ENCODE measurements at places on chromosomes 5 and 9.

DNA sequence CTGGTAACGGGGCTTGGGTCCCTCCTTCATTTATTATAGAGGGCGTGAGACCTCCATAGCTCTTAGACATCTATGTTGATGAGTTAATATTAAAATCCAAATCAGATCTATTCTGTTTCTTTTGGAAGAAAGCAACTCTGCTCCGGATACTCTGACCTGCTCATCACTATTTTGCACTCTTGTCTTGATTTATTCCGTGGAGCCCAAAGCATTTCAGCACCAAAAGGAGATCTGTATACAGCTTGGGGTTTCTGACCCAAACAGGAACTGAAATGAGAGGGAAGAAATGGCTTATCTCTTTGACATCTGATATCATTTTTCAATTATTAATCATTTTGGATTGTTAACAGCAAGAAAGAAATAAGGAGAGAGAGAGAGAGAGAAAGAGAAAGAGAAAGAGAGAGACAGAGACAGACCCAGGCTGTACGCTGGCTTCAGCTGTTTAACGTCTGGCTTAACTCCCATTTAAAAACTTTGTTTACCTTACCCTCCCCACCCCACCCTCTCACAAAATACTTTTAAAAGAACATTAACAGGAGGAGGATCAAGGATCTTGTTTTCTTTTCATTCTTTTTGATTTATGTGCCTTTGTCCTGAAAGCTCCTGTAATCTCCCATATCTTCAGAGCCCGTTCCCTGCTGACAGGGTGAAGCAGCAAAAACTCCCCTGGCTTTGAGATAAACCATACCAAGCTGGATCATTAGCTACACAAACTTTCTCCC, 231.4 kb upstream of the TUT7 start:
- DNase-seq = no peak

GRCh38 chr5:153572411-153573145, 82.1 kb downstream of the GRIA1 start:
- no peak for DNase-seq

GRCh38 chr9:38388283-38389223, 3.9 kb upstream of the ALDH1B1 start:
- no peak for DNase-seq

DNA sequence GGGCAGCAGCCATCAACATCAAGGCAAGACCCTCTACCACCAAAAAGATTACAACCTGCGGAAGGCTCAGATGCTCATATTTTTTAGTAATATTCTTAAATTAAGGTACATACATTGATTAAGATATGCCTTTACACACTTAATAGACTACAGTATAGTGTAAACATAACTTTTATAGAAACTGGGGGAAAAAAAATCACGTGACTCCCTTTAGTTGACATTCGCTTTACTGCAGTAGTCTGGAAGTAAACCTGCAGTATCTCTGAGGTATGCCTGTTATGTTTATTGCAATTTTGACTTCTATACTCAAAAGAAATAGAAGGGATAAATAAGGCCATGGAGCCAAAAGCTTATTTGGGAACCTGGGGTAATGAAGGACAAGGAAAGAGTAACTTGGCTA, 15.1 kb upstream of the GCNT4 start:
- no peak for DNase-seq

DNA sequence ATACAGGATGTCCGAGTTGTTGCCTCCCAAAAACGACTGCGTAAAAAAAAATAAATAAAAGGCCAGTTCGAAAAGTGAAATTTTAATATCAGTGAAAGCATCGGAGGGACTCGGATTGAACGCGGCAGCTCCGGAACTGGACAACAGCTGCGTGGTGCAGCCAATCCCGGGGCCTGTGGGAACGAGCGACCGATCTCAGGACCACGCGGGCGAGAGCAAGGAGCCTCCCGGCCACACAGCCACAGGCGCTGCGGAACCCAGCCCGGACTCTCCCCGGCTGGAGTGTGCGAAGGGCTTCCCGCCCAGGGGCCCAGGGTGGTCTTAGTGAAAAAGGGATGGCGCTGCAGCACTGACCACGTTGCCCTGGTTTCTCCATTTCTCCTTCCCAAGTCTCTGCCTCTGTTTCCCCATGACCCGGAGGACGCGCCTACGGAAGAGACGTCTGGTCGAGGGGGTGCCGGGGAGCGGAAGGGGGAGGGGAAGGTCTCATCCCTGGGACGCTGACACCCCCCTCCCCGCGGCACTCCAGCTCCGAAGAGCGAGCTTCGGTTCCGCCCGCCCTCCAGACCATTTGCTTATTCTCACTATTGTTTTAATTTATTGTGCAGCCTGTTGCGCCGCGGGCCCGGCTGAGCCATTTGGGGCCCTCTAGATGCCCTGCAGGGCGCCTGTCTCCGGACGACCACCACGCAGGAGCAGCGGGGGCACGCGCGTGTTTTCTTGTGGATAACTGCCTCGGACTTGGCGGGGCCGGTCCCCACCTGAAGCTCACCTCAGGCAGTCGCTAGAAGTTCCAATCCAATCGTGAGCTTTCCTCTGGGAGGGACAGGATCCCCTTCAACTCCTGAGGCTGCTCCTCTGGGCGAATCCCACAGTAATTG, 303.0 kb downstream of the PARP8 start:
- no peak for DNase-seq

DNA sequence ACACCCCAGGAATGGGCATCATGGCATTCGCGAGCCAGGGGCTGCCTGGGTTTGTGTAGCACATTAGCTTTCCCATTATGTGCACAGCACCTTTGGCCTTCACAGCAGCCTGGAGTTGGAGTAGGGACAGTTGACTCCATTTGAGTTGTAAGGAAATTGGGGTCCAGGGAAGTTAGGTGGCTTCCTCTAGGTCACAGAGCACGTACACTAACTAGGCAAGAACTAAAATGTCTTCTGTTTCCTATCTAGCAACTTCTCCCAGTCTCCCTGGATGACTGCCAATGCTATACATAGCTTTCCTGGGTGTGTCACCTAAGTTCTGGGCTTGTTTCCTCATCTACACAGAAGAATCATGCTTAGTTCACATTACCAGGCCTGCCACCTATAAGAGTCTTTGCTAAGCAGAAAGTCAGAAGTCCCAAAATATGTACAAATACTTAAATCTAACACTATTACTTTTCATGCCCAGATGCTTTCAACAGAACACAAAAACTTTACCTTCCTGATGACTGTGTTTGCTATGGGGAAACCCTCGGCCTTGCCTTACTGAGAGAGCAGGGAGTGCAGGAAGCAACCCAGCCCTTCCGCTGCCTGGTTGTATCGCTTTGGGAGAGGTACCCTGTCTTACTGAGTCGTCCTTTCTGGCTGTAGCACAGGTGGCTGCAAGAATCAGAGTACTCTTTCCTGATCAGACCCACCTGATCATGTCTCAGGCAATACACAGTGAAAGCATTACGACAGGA, 12.0 kb downstream of the MACROH2A1 start:
- DNase-seq = no peak

DNA sequence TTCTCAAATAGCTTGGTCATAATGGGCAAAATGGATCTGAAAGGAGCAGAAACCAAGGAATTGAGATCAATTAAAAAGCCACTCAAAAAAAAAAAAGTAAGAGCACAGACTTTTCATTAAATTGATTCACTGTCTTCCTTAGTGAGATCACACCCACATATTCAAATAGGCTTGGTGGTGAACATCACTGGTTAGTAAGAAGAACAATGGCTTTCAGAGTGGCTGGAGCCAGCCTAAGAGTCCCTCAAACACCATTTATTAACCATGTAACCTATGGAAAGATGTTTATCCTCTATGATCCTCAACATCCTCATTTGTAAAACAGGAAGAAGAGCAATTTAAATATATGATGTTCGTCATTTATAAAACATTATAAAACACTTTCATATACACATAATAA, 12.4 kb downstream of the CCDC112 start:
- no peak for DNase-seq

- no peak for DNase-seq
Observed at GRCh38 chr5:66675406-66675805, 79.2 kb downstream of the MAST4 start.

DNA sequence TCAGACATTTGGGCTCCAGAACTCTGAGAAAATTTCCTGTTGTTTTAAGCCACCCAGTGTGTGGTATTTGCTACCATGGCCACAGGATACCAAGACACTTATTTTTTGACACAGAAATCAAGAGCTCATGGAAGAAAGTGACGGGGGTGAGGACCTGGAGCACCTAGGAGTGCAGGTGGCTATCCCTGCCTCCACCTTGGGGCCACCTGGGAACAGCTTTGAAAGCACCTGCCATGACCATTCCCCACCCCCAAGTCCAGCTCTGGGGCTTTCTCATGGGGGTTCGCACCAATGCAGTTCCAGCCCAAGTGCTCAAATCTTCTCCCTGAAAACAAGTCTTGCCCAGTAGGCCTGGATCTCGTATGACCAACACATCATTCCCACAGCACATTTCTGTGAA, 214.9 kb upstream of the IRX1 start:
- no peak for DNase-seq

DNA sequence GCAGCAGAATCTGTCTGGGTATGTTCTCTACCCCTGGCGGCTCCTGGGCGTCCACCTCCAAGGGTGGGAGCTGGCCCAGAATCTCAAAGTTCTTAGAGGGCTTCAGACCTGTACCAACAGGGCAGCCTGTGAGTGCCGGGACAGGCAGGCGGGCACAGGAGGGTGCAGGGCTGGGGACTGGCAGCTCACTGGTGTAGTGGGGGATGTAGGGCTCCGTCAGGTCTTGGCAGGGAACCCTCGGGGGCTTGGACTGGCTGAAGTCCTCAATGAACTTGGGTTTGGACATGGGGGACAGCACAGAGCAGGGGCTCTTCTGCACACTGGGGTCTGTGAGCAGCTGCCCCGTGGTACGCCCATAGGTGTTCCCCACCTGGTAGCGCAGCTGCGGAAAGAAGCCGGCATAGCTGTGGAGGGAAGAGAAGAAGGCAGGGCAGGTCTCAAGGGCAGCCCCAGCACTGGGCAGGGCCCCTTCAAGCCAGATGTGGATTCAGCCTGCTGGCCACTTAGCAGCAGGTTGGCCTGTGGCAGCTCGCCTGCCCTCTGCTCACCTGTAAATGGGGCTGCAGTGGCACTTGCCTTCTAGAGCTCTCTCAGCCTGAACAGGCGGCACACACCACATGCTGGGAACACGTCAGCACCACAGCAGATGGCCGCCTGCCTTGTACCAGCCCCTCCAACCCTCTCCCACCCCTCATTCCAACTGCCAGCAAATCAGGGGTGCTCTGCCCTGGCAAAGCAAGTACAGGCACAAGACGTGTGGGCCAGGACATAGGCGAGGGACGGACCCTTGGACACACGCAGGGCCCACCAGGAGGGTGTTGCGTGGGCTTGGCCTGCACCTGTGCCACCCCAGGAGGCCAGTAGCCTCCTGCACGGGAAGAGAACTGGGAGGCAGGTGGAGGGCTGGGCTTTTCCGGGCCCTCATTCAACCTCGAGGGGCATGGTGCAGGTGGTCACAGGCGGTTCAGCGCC, 4.6 kb downstream of the TUBB4B start:
- DNase-seq = no peak

DNA sequence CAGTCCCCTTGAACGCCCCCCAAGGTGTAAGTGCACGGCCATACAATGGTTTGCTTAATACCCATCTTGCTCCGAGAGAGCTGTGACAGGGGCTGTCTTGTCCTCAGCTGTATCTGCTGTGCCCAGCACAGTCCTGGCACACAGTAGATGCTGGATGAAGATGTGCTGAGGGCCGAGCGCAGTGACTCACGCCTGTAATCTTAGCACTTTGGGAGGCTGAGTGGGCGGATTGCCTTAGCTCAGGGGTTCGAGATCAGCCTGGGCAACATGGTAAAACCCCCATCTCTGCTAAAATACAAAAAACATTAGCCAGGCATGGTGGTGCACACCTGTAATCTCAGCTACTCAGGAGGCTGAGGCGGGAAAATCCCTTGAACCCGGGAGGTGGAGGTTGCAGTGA, 53.6 kb downstream of the C9orf50 start:
- DNase-seq = no peak

- DNase-seq = no peak
Observed at GRCh38 chr5:115720888-115721287, 95.1 kb upstream of the TMED7 start.

DNA sequence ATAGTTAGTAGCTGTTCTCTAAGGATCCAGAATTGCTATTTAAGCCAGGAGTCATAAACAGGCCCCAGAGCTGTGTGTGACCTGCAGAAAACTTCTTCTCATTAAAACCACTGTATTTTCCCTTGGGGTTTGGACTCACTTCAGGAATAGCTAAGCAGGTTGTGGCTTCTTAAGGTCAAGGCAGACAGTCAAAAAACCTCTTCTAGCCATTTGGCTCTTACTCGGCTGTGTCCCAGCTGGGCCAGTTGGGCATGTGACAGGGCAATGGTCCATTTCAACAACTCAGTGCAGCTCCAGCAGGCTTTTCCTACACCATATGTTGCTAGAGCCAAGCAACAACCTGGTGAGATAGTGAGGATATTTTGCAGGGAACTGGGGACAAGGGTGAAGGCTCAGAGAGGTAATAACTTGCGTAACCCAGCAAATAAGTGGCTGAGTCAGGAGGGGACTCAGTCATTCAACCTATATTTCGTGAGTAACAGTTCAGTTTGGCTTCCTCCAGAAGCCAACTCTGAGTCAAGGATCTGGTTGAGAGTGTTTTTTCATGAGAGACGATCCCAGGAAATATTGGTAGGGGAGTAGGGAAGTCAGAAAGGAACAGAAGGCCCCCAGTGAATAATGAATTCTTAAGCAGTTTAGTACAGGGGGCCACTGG, 115.4 kb upstream of the PPP2R2B start:
- DNase-seq = no peak

DNA sequence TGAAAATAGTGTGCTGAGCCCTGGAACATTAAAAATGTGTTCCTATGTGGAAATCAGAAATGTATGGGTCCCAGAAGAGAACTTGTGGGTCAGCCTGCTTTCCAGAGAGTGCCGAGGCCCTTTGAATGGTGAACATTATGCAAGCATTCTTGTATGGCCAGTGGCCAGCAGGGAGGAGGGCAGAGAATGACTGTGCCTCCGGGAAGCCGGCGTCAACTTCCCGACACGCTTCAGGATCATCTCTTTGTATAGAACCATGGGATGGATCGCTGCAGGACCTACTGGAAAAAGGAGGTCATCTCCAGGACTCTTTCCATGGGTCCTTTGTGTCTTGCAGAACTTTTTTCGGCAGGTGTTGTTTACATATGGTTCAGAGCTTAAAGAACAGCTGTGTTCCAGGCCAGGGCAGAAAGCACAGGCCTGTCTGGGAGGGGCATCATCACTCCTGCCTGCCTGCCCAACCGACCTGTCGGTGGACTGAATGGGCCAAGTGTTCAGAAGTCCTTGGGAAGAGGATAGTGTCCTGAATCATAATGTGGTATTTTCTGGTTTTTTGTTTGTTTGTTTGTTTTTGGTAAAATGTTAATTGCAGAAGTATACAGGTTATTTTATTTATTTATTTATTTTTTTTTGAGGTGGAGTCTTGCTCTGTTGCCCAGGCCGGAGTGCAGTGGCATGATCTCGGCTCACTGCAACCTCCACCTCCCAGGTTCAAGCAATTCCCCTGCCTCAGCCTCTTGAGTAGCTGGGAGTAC, 9.0 kb downstream of the PRRC2B start:
- no peak for DNase-seq

DNA sequence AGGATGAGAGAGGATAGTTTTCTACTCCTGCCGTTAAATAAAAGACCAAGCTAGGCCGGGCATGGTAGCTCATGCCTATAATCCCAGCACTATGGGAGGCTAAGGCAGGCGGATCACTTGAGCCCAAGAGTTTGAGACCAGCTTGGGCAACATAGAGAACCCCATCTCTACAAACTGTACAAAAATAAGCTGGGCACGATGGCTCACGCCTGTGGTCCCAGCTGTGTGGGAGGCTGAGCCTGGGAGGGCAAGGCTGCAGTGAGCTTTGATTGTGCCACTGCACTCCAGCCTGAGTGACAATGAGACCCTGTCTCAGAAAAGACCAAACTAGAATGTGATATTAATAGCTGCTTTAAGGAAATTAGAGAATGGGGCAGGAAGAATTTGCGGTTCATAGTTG, 158.4 kb downstream of the NIPBL start:
- DNase-seq = no peak
